ENCODE measurements at places on chromosomes 7 and 10.

DNA sequence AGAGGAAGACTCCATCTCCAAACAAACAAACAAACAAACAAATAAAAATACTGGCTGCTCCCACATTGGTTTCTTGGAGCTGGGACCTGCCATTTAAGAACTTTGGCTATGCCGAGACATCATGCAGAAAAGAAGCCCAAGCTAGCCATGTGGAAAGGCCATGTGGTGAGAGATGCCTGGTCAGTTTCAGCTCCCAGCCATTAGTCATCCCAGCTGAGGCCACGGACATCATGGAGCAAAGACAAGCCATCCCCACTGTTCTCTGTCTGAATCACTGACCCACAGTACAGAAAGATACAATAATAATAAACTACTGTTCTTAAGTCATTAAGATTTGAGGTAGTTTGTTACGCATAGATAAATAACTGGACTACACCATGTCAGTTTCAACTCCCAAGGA, 70.0 kb upstream of the PCBD1 start:
- peak; percentile 23 for DNase-seq
- H3K4me1 ChIP-seq = no peaks in the 10 kb centered on the region
- peaks cover 26% of the 10 kb centered on the region for H3K27me3 ChIP-seq
- H3K4me3 ChIP-seq = no peak overlapping the region
- no peak overlapping the region for H3K27ac ChIP-seq

GRCh38 chr10:129894698-129895097, 69.4 kb downstream of the EBF3 start:
- no peak overlapping the region for H3K4me3 ChIP-seq
- no peaks in the 10 kb centered on the region for H3K36me3 ChIP-seq
- no peaks in the 10 kb centered on the region for H3K4me1 ChIP-seq
- H3K27ac ChIP-seq = no peak overlapping the region
- no peak for DNase-seq

GRCh38 chr7:3559278-3559677, 258.2 kb downstream of the SDK1 start:
- peak; percentile 53 for DNase-seq
- no peak overlapping the region for H3K4me3 ChIP-seq
- H3K27me3 ChIP-seq = no peaks in the 10 kb centered on the region
- no peak overlapping the region for H3K27ac ChIP-seq
- no peaks in the 10 kb centered on the region for H3K36me3 ChIP-seq
- no peaks in the 10 kb centered on the region for H3K4me1 ChIP-seq

GRCh38 chr10:107894516-107894915, 730.0 kb upstream of the SORCS1 start:
- no peaks in the 10 kb centered on the region for H3K27me3 ChIP-seq
- H3K4me3 ChIP-seq = no peak overlapping the region
- no peaks in the 10 kb centered on the region for H3K36me3 ChIP-seq
- DNase-seq = no peak
- no peaks in the 10 kb centered on the region for H3K4me1 ChIP-seq
- H3K27ac ChIP-seq = no peak overlapping the region

All from GM23248 (cell line).